ENCODE measurements at places on chromosomes 4 and X.

DNA sequence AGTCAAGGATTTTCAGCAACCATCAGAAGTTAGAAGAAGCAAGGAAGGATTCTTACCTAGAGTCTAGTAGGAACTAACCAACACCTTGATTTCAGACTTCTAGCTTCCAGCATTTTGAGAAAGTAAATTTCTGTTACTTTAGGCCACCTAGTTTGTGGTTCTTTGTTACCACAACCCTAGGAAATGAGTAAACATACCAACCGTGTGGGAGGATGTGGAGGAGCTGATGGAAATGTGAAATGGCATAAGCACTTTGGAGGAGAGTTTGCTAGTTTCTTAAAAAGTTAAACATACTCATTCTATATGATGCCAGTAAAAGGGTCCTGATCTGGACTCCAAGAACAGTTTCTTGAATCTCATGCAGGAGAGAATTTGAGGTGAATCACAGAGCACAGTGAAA is 679.4 kb downstream of the PDHA2 start:
- DNase-seq: peak; percentile 20

GRCh38 chrX:109878236-109878635 is 124.7 kb upstream of the TMEM164 start:
- no peak for DNase-seq

DNA sequence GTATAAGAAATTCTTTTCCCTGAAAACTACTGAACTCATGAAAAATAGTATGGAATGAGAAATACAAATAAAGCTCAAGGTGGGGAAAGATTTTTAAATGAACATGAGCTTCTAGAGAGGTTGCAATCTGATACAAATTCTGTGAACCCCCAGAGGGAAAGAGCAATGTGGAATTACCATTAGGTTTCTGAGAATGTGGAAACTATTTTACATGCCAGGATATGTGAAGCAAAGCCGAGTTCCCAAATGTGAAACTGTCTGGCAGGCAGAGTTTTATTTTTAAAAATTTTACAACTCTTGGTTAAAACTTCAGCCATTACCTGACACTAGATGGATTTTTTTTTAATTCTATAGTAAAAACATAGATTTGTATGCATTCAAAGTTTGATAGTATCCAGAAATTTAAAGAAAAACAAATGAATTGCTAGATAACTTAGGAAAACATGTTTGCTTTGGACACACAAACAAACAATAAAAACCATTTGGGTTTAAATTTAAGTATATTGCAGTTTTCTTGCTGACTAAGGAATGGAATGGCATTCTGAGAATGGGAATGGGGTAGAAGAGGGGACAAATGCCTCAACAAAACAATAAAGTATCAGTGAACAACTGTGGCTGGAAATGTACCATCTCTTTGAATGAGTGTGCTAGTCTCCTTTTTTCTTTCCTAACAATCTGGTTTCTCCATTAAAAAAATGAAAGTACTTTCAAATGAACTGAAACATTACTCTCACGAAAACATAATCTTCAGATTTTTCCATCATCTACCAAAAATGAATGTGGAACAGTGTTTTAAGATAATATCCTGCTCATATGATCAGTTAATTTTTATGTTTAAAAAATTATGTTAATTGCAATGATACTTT is 99.6 kb downstream of the PCDH18 start:
- DNase-seq: peak; percentile 34

DNA sequence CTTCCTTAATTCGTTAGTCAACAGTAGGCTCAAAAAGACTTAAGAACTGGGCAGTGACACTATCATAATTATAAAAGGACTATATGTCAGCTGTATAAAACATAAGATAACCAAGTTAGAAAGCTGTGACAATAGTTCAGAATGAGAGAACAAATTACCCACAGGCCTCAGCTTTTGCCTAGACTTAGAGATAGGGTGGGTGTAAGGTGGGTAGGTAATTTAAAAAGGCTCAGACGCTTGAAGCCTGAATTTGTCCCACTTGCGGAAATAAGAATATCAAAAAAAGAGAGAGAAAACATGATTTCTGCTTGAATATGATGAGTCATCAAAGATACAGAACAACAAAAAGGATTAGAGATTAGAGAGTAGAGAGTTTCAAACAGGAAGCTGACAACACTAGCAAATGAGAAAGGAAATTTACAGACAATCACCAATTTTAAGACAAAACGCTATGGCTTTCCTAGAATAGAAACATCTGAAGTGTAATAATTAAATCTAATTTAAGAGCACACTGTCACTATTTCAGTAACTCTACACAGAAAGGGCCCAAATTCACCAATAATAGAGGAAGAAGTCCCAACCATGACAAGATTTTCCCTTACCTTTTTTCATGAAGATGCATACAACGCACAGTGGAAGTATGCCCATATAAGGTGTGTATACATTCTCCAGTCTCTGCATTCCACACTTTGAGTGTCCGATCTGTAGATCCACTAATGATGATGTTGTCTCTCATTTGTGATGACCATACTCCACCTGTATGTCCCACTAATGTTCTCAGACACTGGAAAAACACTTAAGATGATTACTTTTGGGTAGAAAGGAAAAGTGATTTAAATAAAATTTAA is 208.1 kb downstream of the FBXW7 start:
- no peak for DNase-seq

DNA sequence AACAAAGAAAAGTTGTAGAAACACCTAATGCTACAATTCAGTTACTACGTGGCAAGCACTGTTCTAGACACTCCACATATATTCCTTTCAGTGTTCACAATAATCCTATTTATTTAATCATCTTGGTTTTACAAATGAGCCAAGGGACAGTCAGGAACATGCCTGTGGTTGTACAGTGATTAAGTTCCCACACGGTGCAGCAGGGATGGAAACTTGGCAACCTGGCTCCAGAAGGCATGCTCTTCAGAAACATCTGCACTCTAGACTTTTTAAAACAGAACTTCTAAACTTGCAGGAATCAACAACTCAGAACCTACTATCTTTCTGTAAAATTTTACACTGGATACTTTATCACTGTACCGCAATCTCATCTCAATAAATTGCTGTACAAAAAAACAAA is 32.1 kb downstream of the TAPT1 start:
- peak; percentile 70 for DNase-seq

DNA sequence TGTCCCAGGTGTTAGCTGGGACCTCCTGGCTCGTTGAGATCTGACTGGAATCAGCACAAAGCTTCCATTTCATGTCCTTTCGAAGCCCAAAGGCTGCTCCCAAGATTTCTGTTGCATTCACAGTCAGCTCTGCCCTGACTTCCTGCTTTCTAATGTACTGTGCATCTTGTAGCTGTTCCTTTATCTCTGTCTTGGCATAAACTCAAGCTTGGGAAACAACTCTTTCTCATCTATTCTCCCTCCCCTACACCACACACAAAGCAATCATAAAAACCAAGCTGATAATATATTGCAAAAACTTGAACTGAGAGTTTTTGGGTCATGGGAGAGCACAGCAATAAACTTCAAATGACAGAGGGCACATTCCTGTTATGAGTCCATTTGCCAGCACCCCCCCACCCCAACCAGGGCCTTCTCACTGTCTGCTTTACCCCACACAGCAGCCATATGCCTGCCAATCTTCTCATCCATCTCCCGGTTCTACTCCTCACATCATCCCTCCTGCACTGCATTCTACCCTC is 76.3 kb downstream of the SYNPO2 start:
- DNase-seq: peak; percentile 90

DNA sequence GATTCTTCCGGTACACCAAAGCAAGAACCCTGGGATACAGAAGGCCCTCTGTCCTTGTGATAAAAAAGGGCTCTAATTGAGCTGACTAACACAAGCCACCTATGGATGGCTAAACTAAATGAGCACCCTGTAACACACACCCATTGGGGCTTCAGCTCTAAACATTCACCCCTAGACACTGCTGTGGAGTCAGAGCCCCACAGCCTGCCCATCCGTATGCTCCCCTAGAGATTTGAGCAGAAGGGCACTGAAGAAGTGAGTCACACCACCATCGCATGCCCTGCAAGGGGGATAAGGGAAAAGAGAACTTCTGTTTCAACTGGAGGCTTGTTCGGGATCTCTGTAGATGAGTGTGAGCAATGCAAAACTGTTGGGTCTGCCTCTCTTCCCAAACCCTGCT is 545.2 kb downstream of the KCTD8 start:
- DNase-seq: no peak

DNA sequence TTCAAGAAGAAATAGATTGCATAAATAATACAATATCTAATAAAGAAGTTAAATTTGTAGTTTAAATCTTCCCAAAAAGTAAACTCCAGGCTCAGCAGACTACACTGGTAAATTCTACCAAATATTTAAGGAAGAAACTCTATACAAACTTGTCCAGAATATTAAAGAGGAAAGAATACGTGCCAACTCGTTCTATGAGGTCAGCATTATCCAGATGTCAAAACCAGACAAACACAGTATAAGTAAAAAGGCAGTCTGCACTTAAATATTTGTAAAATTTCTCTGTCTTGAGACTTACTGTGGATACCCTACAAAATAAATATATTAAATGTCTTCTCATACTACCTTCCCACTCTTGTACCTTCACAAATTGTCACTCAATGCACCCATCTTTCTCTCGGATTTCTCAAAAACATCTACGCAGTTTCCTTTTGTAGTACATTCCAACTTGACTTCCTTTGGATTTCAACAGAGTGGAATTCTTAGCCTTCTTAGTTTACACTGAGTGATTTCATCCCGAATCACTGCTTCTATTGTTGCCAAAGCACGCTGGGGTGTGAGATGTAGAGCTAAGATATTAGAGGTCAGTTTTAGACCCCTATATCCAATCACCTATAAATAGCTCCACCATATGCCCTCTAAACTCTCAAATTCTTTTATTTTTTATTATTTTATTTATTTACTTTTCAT is 71.6 kb upstream of the MAB21L2 start:
- DNase-seq: peak; percentile 92

GRCh38 chrX:118855681-118856310 is 32.2 kb downstream of the ZCCHC12 start:
- no peak for DNase-seq

GRCh38 chr4:945274-946102 is 13.2 kb downstream of the TMEM175 start:
- DNase-seq: peak; percentile 28

DNA sequence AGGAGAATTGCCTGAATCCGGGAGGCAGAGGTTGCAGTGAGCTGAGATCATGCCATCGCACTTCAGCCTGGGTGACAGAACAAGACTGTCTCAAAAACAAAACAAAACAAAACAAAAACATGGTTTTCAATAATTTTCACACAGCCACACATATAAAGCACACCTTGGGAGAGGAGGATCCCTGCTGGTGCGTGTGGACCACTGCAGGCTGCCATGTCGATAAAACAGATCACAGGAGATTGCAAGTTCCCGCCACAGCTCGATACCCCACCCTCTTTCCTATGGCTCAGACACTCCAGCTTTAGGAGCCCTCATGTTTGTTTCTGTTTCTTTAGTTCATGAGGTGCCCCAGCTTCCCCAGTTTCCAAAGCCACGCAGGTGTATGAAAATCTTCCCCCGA is 31.3 kb upstream of the CLDN24 start:
- DNase-seq: no peak

- DNase-seq: peak; percentile 57
Observed at GRCh38 chrX:22748093-22748999, 251.4 kb upstream of the DDX53 start.

DNA sequence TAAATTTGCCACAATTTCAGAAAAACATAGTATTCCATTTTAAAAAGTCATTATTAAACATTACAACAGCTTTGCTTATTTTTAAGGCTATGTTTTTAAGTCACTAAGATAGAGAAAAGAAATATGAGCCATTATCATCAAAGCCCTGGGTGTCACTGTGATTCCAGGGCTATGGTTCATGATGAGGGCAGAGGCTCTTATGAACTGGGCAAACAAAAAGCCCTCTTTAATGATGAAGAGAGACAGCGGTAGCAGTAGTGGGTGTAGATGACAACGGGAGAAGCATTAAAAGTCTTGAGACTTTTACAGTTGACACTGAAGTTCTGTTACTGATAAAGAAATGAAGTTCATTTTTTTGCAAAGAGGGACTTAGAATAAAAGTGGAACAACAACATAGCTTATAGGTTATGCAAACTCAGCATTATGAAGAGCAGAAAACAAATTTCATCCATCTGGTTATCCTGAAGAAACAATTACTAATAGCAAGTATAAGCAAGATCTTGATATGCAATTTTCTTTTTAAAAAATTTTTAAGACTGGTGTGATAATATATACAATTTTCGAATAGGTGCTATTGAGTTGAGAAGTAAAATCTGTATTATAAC is 202.7 kb upstream of the ETNPPL start:
- no peak for DNase-seq

DNA sequence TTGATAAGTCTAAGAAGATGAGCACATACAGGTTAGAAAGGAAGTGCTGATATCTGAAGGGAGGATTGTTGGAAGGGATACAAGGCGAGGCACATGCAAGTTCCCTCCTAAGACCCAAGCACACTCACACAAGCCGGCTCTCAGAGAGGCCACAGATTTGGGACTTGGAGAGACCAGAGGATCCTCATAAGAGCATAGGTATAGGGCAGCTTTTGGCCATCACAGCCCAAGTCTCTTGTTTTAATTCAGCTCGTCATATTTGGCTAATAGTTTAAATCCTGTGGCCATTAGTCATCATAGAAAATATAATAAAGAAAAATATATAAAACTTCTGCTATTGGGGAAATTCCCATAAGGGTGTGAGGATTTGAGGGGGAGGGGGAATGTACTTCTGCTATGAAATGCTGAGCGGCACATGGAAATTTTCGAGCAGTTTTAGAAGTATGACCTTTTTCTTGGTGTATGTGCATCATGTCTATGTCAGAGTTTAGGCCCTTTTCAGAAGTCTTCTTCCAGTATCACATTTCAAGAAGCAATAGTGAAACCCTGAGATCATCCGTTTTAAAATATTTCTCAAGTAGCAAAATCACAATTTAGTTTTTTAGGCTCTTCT is 97.7 kb downstream of the NFKB1 start:
- DNase-seq: peak; percentile 71

GRCh38 chr4:141713771-141714445 is 77.5 kb downstream of the IL15 start:
- DNase-seq: peak; percentile 67

DNA sequence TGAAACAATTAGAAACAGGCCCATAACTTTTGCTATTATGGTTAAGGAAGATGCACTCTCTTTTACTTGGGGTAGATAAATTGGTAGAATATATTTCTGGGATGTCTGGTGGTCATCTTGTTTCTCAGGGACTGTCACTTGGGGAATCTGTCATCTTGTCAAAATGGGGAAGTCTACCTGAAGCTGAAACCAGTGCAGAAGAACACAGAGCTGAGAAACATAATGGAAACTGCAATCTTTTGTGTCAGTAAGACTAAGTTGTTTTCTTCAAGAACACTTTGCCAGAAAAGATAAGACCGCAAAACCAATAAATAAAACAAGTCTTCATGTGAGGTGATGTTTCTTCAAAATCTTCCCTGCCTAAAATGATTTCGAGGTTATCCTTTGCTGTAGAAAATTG is 92.0 kb downstream of the NAA11 start:
- DNase-seq: no peak

- DNase-seq: no peak
Observed at GRCh38 chrX:124931958-124932357, 387.7 kb upstream of the TEX13C start.

DNA sequence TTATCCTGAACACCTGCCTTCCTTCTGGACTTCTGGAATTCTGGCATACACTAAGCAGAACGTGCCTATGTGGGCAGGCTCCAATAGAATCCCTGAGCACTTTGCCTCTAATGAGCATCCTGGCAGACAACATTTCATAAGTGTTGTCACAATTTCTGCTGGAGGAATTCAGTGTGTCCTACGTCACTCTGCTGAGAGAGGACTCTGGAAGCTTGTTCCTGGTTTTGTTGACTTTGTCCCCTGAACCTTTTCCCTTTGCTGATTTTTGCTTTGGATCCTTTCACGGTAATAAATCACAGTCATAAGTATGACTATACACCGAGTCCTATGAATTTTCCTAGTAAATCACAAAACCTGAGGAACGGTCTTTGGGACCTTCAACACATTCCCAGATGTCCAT is 43.2 kb downstream of the MTMR8 start:
- no peak for DNase-seq

Data from choroid plexus epithelial cell (primary cell).